Hindlimb muscle (tissue), 1 donor: ENCODE measurements at places on chromosomes 12 and 14. TPM values are rescaled to one million over a fixed set of nuclear protein-coding genes. Genes with fewer than 3 reads are reported as not detected.

GRCh38 chr14:101496776-101497683 is 64.3 kb upstream of the DIO3 start:
- no peak for DNase-seq

- DNase-seq = no peak
These were observed 178.8 kb upstream of the MYL2 start for GRCh38 chr12:111099186-111099585.

DNA sequence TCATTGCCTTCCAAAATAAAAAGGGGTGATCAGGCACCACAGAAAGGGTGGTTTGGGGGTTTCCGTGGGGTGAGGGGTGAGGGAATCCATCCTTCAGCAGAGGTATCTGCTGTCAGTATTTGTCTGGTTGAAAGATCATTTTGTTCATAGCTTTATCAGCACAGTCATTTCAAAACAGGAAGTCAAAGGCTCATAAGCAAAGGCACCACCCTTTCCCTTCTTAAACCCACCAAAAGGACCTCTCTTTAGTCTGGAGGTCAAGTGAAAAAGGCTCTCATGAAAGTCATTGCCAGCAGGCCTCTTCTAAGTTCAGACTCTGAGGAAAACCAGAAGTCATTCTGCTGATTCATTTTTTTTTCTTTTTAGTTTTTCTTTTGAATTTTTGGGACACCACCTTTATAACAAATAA is 6.2 kb downstream of the CHST11 start:
- no peak for DNase-seq

GRCh38 chr12:108666401-108666881 is 32.7 kb upstream of the SELPLG start:
- DNase-seq = no peak

DNA sequence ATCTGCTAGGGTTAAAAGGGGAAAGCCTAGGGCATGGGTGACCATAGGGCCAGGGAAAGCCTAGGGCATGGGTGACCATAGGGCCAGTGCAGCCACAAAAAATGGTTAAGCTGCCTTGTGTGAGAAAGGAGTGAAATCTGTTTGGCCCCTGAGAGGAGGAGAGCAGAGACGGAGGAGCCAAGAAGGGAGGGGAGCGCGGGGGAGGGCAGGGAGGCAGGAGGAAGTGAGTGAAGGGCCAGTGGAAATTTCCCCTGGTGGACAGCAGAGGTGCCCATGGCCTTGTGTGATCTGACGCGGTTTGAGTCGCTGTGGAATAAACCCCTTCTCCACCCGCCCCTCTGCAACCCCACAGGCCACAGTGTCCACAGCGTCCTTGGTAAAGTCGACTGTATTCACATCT is 618 bp upstream of the AQP6 start:
- DNase-seq = no peak

The OVCH1 gene
- 0.54 TPM for polyA plus RNA-seq

GRCh38 chr12:124399622-124400021 is 104.7 kb downstream of the RFLNA start:
- no peak for DNase-seq

- DNase-seq = peak; percentile 64
These were observed 233.6 kb upstream of the RGS6 start for GRCh38 chr14:71698673-71699072.

- no peak for DNase-seq
These were observed 152.2 kb downstream of the BTG1 start for GRCh38 chr12:91993287-91994017.

The AQP6 gene
- 0.09 TPM for polyA plus RNA-seq

The SCN8A gene
- polyA plus RNA-seq = 0.25 TPM

The PLA2G1B gene
- not detected for polyA plus RNA-seq

- DNase-seq = no peak
These were observed 15.6 kb upstream of the IL22 start for GRCh38 chr12:68268967-68269366.

The PLXNC1 gene
- polyA plus RNA-seq = 15.3 TPM
